Activated CD8-positive, alpha-beta T cell treated with anti-CD3 and anti-CD28 coated beads for 36 hours (primary cell): ENCODE measurements at places on chromosomes 7 and 10. TPM values are rescaled to one million over a fixed set of nuclear protein-coding genes. Genes with fewer than 3 reads are reported as not detected.
A peak's percentile ranks its signal among the peaks of the same experiment; 100 is the strongest.

DNA sequence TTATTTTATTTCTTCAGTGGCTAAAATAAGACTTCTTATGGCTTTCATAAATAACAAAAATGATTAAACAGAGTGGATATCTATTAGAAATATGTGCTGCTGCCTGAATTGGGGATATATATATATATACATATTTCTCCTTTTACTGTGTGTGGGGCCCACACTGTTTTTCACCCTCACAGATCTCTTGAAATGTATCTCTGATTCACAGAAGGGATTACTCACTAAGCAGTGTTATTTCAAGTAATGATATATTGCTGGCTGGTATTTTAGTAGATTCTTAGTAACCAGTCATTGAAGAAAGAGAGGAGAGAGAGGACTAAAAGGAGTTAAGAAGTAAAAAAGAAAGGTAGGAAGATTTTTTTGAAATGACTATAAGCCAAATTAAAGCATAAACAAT, 308.6 kb upstream of the NRP1 start:
- H3K27me3 ChIP-seq: peaks cover 6% of the 10 kb centered on the region
- no peaks in the 10 kb centered on the region for H3K36me3 ChIP-seq
- H3K27ac ChIP-seq: no peak overlapping the region
- no peak for DNase-seq

GRCh38 chr7:64879800-64880199, 23.3 kb upstream of the ZNF273 start:
- peaks cover 10% of the 10 kb centered on the region for H3K4me1 ChIP-seq
- no peak for DNase-seq
- H3K27ac ChIP-seq: no peak overlapping the region

GRCh38 chr10:132461683-132462231, 64.8 kb downstream of the PWWP2B start:
- H3K27me3 ChIP-seq: no peaks in the 10 kb centered on the region
- no peak for DNase-seq
- H3K36me3 ChIP-seq: no peaks in the 10 kb centered on the region
- no peak overlapping the region for H3K4me3 ChIP-seq

GRCh38 chr7:91182819-91183764, 81.1 kb upstream of the FZD1 start:
- no peaks in the 10 kb centered on the region for H3K36me3 ChIP-seq
- no peaks in the 10 kb centered on the region for H3K4me1 ChIP-seq
- H3K27ac ChIP-seq: no peak overlapping the region
- DNase-seq: no peak
- no peak overlapping the region for H3K4me3 ChIP-seq
- no peaks in the 10 kb centered on the region for H3K27me3 ChIP-seq

DNA sequence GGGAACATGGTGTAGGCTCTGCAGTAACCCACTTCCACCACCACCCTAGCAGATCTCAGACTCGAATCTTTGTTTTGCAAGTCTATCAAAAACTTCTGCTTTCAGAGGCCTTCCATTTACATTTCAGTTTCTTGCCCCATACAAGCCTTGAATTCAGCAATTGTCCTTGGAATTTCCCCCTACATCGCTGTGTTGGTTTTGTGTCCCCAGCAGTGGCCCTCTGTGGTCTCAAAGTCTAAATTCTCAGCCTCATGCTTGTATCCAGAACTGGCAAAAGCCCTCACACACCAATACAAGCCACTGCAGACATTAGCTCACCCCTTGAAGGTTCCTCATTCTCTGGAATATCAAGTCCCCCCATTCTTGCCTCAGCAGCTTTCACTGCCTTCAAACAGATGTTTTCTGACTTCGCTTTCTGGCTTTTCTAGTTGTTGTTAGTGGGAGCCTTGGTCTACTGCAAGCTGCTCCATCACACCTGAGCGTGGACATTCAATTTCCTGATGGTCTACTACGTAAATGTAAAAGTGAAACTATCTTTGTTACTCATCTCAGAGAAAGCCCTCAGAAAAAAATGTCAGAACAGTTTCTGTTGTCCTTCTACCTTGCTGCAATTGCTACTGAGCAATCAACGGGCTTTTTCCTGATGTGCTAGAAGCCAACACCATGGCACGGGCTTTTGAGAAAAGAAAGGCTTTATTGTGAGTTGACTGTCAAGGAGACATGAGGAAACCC, 1.8 kb upstream of the NUB1 start:
- H3K4me1 ChIP-seq: peaks cover 46% of the 10 kb centered on the region
- H3K27ac ChIP-seq: peak overlapping the region; percentile 83
- H3K4me3 ChIP-seq: peak overlapping the region; percentile 75
- H3K27me3 ChIP-seq: no peaks in the 10 kb centered on the region
- H3K36me3 ChIP-seq: peaks cover 8% of the 10 kb centered on the region

DNA sequence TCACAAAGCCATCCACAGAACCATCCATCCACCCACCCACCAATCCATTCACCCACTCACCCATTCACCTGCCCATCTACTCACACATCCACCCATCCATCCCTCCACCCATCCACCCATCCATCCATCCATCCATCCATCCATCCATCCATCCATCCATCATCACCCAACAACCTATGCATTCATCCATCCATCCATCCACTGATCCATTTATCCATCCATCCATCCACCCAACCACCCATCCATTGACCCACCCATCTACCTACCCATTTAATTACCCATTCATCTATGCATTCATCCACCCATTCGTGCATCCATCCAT, 5.4 kb downstream of the TMEM270 start:
- no peak overlapping the region for H3K27ac ChIP-seq
- H3K36me3 ChIP-seq: no peaks in the 10 kb centered on the region
- H3K4me3 ChIP-seq: no peak overlapping the region
- no peaks in the 10 kb centered on the region for H3K27me3 ChIP-seq

DNA sequence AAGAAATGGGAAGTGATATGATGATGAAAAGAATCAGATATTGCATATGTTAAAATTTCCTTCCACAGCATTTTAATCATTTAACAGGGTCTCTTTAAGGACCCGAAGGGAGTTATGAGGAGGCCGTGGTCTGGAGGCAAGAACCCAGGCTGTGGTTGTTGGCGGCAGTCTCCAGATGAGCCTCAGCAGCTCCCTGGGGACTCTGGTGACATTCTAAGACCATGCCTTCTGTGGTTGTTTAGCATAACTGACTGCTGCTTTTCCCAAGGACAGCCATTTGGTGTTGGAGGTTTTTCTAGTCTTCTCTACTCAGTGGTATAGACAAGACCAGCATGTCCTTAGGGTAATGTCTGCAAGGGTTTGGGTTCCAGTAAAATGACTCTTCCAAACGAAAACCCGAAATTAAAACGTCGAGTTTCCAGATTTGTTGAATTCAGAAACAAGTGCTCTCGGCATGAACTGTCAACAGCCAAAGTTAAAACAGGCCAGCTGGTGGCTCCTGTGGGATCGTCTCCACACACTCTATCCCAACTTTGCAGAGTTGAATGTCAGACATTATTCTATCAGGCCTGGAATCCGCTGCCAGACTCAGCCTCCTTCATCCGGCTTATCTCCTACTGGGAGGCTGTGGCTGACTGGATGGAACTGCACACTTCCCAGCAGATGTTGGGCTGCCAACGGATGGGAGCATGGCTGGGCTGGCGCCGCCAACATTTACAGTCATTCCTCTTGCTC, 183.1 kb downstream of the TAX1BP1 start:
- no peak overlapping the region for H3K27ac ChIP-seq
- H3K4me3 ChIP-seq: no peak overlapping the region
- no peaks in the 10 kb centered on the region for H3K27me3 ChIP-seq
- no peaks in the 10 kb centered on the region for H3K36me3 ChIP-seq
- no peak for DNase-seq
- H3K4me1 ChIP-seq: peaks cover 7% of the 10 kb centered on the region

GRCh38 chr10:59829601-59830000, 76.3 kb upstream of the MRLN start:
- H3K4me1 ChIP-seq: peaks cover 40% of the 10 kb centered on the region
- DNase-seq: no peak
- H3K36me3 ChIP-seq: peaks cover 53% of the 10 kb centered on the region
- H3K4me3 ChIP-seq: no peak overlapping the region
- H3K27ac ChIP-seq: no peak overlapping the region

- peaks cover 2% of the 10 kb centered on the region for H3K4me1 ChIP-seq
- H3K27me3 ChIP-seq: no peaks in the 10 kb centered on the region
- no peak for DNase-seq
- no peak overlapping the region for H3K27ac ChIP-seq
- H3K36me3 ChIP-seq: no peaks in the 10 kb centered on the region
Measured at GRCh38 chr10:62153191-62153590, 115.5 kb downstream of the RTKN2 start.

- no peak overlapping the region for H3K4me3 ChIP-seq
- DNase-seq: no peak
- H3K27me3 ChIP-seq: no peaks in the 10 kb centered on the region
- H3K4me1 ChIP-seq: no peaks in the 10 kb centered on the region
Measured at GRCh38 chr10:112738606-112739591, 211.1 kb upstream of the TCF7L2 start.

DNA sequence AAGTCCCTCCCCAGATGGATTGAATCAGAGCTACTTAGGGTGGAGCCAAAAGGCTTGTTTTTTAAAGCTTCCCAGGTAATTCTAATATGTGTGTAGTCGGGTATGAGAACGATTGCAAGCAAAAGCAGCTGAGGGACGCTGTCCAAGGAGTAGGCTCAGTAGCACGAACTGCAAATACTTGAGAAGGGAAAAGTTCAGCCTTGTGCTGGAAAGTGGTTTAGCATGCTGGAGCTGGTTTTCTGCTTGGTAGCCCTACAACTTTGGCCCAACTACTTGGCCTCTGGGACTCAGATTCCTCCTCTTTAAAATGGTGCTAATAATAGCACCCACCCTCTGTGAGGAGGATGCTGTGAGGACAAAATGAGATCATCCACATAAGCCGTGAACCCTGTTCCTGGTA, 76.2 kb downstream of the AHR start:
- no peaks in the 10 kb centered on the region for H3K4me1 ChIP-seq
- DNase-seq: no peak
- peaks cover 3% of the 10 kb centered on the region for H3K27me3 ChIP-seq
- no peaks in the 10 kb centered on the region for H3K36me3 ChIP-seq

GRCh38 chr10:118955951-118956801, 73.3 kb upstream of the NANOS1 start:
- DNase-seq: no peak
- H3K4me1 ChIP-seq: no peaks in the 10 kb centered on the region
- H3K36me3 ChIP-seq: no peaks in the 10 kb centered on the region
- H3K27ac ChIP-seq: no peak overlapping the region
- peaks cover 4% of the 10 kb centered on the region for H3K27me3 ChIP-seq

DNA sequence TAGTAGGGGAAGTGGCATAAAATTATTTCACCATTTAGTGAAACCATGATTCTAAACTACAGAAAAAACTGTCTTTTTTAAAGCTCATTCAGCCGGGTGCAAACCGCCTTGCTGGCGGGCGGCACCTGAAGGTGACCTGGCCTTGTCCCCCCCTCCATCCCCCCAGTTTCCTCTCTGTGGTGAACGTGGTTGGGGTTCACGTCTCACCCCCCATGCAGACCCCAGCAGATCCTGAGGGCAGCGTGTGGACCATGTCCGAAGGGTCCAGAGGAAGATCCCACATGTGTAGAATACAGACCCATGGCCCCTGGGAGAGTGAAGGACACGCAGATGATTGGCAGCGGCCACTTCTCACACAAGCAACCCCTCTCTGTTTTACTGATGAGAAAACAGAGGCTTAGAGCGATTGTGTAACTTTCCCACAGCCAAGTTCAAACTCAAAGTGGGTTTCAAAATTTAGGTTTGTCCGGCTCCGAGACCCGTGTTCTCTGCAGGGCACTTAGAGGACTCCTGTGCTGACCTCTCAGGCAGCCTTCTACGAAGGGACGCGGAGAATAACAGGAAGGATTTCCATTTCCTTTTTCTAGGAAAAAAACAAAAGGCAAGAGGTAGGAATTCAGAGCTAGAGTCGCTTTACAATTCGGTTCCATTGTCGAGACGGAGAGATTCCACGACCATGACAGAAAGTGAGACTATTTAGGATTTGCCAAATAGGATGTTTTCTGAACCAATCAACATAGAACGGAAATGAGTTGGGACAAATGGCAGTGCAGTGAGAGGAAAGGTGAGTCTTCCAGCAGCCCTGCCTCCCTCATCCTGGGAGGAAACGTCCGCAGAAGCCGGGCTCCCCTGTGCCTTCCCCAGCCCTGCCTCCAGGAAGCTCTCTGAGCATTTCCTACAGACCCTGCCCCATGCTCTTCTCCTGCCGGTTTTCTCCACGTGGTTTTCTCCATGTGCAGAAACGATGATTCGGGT, 67.6 kb upstream of the PITRM1 start:
- DNase-seq: no peak
- peak overlapping the region; percentile 12 for H3K4me3 ChIP-seq
- H3K36me3 ChIP-seq: no peaks in the 10 kb centered on the region
- H3K4me1 ChIP-seq: peaks cover 3% of the 10 kb centered on the region

DNA sequence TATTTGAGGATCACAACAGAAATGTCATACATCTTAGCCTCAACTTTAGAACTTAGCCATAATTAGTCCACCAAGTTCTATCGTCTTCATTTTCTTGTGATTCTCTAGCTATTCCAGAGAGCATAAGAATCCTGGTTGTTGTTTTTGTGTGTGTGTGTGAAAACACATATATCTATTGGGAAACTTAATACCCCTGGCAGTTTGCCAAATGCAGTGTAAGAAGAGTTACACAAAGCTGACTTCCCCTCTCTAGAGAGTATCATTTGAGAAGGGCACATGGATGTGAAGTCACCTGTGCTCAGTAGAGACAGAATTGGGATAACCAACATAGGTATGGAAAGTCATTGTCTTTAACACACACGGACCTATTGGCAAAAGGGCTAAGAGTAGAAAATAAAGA, 19.3 kb downstream of the FOXI2 start:
- no peak for DNase-seq
- H3K27me3 ChIP-seq: peaks cover 2% of the 10 kb centered on the region
- no peak overlapping the region for H3K4me3 ChIP-seq
- no peaks in the 10 kb centered on the region for H3K4me1 ChIP-seq
- H3K36me3 ChIP-seq: no peaks in the 10 kb centered on the region

Gene SLC26A3
- not detected for total RNA-seq

Gene MINPP1
- total RNA-seq: 6.0 TPM

Gene STARD3NL
- total RNA-seq: 28.0 TPM

Gene GIMAP4
- 88.3 TPM for total RNA-seq

Gene FAM241B
- 12.5 TPM for total RNA-seq

Gene FAM25C
- total RNA-seq: not detected

Gene LRRC4
- total RNA-seq: not detected

Gene ZNF727
- not detected for total RNA-seq

Gene RBP3
- not detected for total RNA-seq
